ENCODE measurements at places on chromosomes 3 and 15. TPM values are rescaled to one million over a fixed set of nuclear protein-coding genes. Genes with fewer than 3 reads are reported as not detected.
A peak's percentile ranks its signal among the peaks of the same experiment; 100 is the strongest.

- DNase-seq: no peak
Measured at GRCh38 chr3:59775106-59775505, 725.3 kb upstream of the CFAP20DC start.

DNA sequence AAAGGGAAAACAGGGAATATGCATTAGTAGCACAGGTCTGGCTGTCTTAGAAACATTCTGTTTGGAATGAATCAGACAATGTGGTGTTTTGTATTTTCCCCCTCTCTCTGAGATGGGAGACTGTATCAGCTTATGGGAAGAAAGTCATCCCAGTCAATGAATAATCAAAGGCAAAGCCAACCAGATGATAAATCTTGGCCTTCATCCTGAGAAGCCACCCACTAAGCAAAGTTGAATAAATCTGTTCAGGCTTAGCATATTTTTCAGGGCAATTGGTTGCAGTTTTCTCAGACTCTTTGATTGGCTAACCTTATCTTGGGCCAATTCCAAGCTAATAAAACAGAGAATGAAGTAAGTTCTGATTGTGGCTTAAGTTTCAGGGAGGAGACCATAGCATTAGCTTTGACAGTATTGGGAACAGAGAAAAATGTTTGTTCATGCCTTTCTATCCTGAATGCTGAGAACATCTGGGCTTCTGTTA lies 63.6 kb upstream of the ARL8B start:
- DNase-seq: no peak

- DNase-seq: no peak
Measured at GRCh38 chr3:177626045-177626444, 428.8 kb upstream of the TBL1XR1 start.

- DNase-seq: no peak
Measured at GRCh38 chr3:133367956-133368355, 31.9 kb upstream of the BFSP2 start.

DNA sequence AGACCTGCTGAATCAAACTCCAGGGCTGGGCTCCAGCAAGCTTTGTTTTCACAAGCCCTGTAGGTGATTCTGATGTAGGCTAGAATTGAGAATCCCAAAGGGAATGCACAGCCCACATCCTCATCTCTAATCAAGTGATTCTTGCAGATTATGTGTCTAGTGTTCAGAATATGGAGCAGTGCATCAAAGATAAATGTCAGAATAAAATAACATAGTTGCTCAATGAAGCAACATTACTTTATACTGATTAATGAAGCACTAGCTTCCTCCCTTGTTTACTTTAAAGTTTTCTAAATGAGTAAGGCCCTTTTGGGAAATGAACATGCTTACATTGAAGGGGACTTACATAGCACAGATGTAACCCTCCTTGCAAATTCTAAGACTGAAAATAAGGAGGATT lies 39.2 kb downstream of the NUP210 start:
- DNase-seq: no peak

GP9 gene
- total RNA-seq: 0.53 TPM

DNA sequence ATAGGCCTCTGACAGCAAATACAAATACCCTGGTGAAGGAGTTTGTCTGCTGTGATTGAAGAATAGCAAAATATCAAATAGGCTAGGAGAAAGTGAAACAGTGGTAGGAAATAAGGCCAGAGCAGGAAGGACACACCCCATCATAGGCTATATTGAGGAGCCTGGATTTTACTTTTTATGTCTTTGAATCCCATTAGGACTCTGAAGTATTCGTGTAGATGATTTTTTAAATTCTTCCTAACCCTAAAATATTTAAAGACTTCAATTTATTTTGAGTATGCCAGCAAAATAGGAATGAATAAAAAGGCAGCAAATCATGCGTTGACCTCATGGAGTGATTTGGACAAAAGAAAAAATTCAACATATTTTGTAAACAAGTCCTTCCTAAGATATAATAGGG lies 562.8 kb downstream of the NAALADL2 start:
- DNase-seq: no peak

STAC gene
- 4.4 TPM for total RNA-seq

NOX5 gene
- total RNA-seq: 0.45 TPM

GRCh38 chr3:154161806-154162205 lies 40.6 kb downstream of the ARHGEF26 start:
- no peak for DNase-seq

DNA sequence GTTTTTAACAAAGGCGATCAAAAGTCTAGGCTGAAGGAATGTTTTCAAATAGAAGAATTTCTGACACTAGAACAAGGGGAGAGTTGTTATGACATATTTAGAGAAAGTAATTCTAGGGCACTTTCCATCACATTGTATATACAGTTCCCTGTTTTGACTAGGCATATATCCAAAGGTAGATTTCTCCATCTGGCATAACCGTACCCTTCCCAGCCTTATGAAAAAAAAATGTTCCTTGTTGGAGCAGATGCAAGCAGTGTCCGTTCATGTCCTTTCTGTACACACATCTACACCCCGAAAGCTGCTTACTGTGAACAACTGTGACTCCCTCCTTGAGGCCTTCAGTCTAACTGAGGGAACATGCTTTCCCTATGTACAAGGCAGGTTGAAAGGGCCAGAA lies 271.7 kb upstream of the GBE1 start:
- DNase-seq: no peak

DNA sequence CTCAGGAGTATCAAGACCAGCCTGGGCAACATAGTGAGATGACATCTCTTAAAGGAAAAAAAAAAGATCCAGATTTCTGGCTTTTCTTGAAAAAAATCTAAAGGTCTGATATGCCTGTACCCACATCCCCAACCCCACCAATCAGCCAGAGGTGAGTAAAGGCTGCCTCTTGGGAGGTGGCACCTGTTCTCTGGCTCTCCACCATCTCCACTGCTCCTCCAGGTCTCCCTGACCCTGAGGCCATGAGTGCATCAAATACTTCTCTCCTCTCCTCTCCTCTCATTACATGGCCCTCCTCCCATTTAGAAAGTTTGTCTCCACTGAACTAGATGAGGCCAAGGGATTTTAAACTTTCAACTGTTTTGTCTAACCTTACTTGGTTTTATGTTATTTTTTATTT lies 5.2 kb downstream of the SIAH2 start:
- no peak for DNase-seq

GRCh38 chr3:185796431-185797107 lies 28.3 kb downstream of the IGF2BP2 start:
- DNase-seq: no peak

CEP19 gene
- total RNA-seq: 1.7 TPM

- DNase-seq: no peak
Measured at GRCh38 chr3:95134693-95135413, 1072.0 kb downstream of the NSUN3 start.

KIF7 gene
- total RNA-seq: 9.2 TPM

HLTF gene
- total RNA-seq: 33.6 TPM

PGBD4 gene
- 1.9 TPM for total RNA-seq

USP4 gene
- total RNA-seq: 83.2 TPM

- DNase-seq: no peak
Measured at GRCh38 chr3:190130037-190130436, 9.3 kb upstream of the P3H2 start.

KBTBD12 gene
- total RNA-seq: 1.1 TPM

- no peak for DNase-seq
Measured at GRCh38 chr15:25088261-25088790, 133.5 kb downstream of the SNRPN start.

FOXB1 gene
- not detected for total RNA-seq

PLSCR2 gene
- total RNA-seq: 0.71 TPM

GPR149 gene
- total RNA-seq: not detected

DNA sequence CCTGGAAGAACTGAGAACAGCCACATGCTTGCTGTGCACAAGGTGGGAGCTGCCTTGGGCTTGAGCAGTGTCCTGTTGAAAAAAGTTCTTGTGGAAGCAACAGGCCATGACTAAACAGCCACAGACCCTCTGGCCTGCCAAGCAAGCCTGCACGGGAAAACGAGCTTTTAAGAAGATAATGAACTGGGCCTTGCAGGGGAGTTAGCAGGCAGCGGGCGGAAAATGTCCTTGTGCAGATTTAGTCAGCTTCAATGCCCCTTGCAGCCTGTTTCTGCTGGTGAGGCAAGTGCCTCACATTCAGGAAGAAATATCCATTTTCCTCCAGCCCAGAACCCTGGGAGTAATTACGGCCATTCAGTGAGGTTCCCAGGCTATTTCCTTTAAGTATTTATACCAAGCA lies 126.2 kb upstream of the KLHL25 start:
- DNase-seq: no peak

GRCh38 chr3:55701997-55702396 lies 214.9 kb upstream of the WNT5A start:
- no peak for DNase-seq

PRRT3 gene
- total RNA-seq: 1.5 TPM

DNA sequence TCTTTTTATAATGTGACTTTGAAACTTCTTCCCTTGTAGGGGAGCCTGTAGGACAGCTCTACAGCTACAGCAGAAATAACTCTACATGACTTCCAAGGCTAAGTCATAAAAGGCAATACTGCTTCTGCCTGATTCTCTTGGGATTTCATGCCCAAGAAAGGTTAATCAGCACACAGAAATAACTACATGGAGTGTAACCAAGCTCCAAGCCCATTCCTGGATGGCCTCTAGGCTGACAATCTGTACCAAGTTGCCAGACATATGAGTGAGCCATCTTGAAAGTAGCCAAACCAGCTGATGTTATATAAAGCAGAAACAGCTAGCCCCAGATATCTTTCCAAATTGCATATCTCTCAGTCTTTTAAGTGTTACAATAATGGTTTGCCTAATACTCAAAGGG lies 75.8 kb upstream of the OSTN start:
- no peak for DNase-seq

ENTPD3 gene
- 1.6 TPM for total RNA-seq

GRCh38 chr15:79032656-79033055 lies 57.9 kb downstream of the RASGRF1 start:
- DNase-seq: no peak

DNA sequence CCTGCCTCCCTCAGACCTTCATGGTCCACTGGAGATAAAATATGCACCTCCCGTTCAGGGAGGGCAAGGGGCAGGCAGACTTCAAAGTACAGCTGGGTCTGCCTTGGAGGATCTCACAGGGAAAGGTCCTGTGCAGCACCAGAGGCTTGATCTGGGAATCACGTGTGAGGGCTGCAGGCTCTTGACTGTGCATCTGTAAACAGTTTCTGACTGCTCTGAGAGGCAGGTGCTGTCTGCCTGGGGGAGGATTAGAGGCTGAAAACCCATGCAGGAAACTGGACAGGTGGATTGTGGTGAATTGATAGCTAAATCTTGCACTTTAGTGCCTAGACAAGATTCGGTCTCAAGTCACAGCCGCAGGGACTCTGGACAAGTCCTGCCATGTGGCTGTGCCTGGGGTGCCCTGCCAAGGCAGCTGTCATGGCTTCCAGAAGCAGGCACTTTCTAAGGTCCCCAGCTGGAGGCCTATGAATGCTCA lies 239.3 kb downstream of the EPHB1 start:
- DNase-seq: no peak

GRCh38 chr3:133865136-133865855 lies 30.4 kb downstream of the RAB6B start:
- DNase-seq: no peak

GRCh38 chr3:50364573-50365079 lies 5.3 kb upstream of the TMEM115 start:
- DNase-seq: peak; percentile 73

DNA sequence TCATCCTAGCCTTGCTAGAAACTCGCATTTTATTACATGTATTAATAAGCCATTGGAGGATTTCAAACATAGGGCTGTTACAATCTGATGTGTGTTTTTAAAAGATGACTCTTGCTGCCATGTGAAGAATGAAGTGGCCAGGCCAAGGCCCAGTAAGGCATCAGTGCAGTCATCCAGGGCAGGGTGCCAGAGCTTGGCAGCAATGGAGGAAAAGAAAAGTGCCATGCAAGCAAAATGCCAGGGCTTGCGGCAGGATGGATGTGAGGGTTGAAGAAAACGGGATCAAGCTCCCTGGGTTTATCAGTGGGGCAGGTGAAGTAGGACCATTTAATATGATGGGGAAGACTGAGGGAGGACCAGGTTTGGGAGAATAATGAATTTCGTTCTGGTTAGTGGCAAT lies 183.6 kb downstream of the MINAR1 start:
- no peak for DNase-seq

- DNase-seq: no peak
Measured at GRCh38 chr3:116445311-116445841, at the start of gene LSAMP. TSS of gene LSAMP (minus strand) at chr3:116445487.

PRR20G gene
- not detected for total RNA-seq
